ENCODE measurements at places on chromosomes 1 and 21.

- DNase-seq = no peak
Measured at GRCh38 chr1:68120136-68120791, 69.8 kb upstream of the DIRAS3 start.

DNA sequence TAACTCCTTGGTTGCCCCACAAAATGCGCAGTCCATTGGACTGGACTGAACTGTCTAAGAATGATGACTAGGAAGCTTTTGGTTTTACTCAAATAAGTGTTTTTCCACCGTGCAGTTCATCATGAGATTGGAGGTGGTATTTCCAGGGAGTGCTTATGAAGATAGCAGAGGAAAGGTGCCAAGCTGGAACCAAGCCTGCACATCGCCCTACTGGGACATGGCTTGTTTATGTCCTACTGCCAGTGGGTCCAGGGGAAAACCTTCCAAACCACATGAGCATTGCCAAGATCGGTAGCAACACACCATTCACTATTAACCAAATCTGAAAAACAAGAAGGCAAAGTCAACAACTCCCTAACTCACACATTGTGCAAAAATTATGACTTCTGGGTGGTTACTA is 54.7 kb upstream of the DSCAM start:
- no peak for DNase-seq

DNA sequence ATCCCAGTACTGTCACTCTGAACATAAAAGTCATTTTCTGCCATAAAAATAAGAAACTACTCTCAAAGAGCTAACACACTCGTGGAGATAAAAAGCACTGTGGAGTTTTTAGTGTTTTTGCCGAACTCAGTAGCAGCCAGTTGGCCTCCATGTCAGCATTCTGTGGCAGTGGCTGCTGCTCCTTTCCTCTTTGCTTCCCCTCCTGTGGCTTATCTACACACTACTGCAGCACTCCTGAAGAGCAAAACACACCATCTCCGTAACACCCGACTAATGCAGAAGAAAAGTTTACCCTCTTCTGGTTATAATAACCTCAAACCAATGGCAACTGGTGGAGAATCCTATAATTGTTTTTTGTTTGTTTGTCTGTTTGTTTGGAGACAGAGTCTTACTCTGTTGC is 44.9 kb downstream of the RAB3GAP2 start:
- no peak for DNase-seq

GRCh38 chr21:45405271-45405818 is 380 bp downstream of the COL18A1 start:
- DNase-seq = no peak

DNA sequence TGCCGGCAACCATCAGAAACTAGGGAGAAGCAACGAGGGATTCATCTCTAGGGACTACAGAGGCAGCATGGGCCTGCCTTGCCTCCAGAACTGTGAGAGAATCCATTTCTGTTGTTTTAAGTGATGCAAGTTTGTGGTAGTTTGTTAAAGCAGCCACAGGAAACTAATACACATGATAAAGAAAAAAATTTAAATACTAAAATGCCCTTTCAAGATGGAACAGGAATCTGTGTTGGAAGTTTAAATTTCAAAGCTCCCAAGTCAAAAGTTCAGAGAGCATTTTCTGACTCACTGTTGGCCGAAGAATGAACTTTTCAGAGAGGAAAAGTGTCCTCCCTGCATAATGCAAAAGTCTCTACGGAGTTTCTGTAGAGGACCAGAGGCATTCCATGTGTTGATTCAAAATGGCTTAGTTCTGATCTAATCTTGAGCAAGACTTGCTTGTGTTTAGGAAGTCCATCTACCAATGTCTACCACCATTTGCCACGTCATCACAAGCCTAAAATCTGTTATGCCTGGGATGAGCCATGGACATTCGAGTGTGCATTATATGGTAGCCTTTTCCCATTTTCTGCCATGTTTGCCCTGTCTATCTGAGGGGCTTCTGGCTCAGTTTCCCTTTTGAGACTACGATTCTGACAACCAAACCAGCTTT is 22.4 kb upstream of the ARHGAP29 start:
- DNase-seq = no peak

DNA sequence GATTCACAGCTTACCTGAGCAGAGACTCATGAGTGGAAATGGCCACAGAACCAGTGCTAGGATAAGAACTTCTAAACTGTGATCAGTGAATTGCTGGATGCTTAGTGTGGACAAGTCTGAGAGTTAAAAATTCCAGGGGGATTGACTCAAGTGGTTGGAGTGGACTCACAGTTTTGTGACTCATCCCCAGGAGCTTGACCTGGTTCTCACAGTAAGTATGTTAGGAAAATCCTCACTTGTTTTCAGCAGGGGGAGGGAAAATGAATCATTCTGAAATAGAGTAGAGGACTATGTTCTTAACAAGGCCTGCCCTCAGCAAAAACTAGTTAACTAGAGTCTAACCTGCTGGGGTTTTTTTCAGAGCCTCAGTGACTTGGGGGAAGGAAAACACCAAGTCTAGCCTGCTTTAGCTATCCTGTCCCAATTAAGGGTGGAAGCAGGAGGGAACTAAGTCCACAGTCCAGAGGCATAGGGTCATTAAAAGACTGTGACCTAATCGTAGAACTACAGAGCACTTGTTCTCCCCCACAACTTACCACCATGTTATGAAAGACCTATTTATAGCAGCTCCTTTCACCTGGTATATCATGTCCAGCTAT is 6.1 kb upstream of the CDC73 start:
- no peak for DNase-seq

DNA sequence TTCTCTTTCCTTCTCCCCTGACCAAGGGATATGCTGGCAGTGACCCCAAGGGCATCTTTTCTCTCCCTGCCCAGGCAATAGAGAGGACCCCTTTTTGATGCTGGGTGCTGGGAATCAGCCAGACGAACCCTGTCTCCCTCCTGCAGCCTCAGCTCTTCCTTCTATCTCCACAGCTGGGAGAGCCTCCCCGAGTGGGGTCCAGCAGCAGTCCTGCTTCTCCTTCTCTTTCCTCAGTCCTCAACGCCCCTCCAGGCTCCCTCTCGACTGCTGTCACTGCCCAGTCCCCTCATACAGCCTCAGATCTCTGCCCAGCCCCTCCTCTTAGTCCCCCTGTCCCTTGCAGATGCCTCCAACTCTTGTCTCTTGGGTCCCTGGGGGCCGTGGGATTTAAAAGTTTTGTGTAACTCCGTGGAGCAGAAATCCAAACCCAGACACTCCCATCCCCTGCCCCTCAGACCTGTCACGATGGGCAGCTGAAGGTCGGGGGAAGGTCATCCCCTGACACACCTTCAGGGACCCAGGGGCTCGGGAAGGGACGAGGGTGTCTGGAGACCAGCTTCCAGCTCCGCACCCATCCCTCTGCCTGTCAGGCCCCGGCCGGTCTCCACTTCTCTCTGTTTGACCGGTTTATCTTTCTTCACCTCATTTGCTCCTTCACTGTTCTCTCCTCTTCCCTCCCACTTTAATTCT is 5.8 kb upstream of the ETV3L start:
- DNase-seq = no peak

GRCh38 chr1:213987422-213987926 is 299 bp upstream of the PROX1 start:
- no peak for DNase-seq

DNA sequence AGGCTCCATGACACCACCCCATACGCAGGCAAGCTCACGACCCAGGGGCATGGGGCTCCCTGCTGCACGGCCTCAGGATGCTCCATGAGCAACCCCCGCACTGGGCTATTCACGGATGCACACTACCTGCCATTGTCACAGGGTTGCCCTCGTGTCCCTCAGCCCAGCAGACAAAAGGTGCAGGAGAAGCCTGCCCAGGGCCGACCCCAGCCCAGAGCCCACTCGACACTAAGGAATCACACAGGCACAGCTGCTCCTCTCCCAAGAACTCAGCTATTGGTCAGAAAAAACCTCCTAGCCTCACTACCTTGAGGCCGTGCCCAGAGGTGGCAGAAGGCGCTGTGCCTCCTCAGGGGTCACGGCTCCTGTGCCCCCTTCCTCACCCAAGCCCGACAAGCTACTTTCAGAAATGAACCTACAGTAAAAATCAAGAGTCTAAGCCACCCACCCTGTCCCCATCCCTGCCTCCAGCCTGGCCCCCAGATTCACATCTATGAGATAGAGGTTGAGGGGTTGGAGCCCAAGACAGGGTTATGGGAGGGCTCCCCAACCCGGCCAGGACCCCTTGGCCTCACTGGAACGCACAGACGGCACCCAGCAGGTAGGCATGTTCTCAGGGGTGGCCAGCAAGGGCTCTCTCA is 6.4 kb upstream of the SPATC1L start:
- no peak for DNase-seq
